Fibroblast of pulmonary artery (primary cell): ENCODE measurements at places on chromosomes 5 and 9.
A peak's percentile ranks its signal among the peaks of the same experiment; 100 is the strongest.

- DNase-seq, result no peak
These were observed 76.7 kb downstream of the EPB41L4A start for GRCh38 chr5:112342389-112342788.

- DNase-seq, result peak; percentile 9
These were observed 34.9 kb upstream of the ACOT12 start for GRCh38 chr5:81428861-81429260.

DNA sequence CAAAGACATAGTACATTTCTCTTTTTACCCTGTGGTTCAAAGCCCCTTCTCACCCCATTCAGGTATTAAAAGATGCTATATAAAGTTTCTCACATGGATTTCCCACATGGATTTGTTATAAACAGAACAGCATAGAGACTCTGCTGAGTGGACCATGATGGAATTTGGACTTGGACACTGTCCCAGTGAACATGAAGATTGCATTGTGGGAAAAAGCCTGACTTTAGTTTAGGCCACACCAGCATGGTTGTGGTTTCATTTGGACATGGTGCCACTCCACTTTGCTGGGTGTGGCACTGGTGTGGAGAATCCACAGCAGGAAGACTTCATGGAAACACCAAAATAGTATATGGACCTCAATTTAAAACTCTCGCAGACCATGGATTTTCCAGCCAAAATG, 124.6 kb downstream of the ARHGAP26 start:
- DNase-seq, result peak; percentile 56

- peak; percentile 85 for DNase-seq
These were observed 240.6 kb downstream of the MARCHF11 start for GRCh38 chr5:15938961-15939360.

DNA sequence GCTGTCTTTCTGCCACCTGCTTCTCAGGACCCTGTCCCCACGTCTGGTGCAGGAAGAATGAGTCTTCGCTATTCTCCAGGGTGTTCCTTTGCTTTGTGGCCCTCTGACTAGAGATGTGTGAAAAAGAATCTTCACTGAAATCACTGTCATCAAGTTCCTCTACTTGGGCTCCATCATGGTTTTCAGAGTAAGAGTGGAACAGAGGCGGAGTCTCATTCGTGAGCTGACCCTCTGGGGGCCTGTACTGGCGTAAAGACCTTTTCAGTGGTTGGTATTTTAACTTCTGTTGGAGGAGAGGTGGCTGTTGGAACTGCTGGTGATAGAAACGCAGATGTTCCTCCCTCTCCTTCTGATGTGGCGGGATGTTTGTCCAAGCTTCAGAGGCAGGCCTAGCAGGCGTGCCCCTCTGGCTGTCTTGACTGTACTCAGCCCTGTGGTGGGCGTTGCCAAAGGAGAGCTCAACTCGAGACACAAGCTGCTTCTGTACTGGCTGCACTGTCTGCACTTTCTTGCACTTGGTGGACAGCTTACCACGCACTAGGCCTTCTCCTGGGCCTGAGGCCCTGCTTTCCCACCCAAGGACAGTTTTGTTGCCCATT, 72.0 kb downstream of the KIF24 start:
- DNase-seq, result no peak

GRCh38 chr5:173785400-173785799, 102.7 kb upstream of the CPEB4 start:
- DNase-seq, result no peak

- DNase-seq, result no peak
These were observed 184.5 kb downstream of the SYK start for GRCh38 chr9:90986161-90986560.

DNA sequence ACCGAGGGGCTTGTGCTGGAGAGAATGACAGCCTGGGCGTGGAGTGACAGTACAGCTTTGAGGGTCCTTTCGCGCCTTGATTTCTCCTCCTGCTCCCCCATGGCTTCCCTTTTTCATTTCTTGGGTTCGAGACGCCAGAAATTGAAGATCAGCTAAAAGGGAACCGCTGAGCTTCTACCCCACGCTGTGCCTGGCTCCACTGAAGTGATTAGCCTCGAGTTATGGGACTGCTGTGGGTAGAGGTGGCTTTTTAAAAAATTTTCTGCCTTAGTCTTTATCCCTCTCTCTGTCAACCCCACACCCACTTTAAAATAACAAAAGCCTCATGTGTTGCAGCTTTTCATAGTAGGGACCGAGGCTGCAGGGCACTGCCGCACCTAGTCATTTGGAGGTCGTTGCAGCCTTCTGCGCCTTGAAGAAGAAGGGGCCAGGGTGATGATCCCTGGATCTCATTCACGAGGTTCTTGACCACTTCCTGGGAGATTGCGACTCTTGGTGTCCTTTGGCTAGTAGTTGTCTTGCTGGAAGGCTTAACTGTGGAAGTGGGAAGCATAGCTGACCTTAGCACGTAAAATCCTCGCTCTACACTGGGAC, 603 bp downstream of the PPIP5K2 start:
- peak; percentile 16 for DNase-seq

- DNase-seq, result no peak
These were observed 5.6 kb upstream of the RNF44 start for GRCh38 chr5:176542596-176543427.

- DNase-seq, result no peak
These were observed 1.9 kb downstream of the FGF1 start for GRCh38 chr5:142683881-142684505.

DNA sequence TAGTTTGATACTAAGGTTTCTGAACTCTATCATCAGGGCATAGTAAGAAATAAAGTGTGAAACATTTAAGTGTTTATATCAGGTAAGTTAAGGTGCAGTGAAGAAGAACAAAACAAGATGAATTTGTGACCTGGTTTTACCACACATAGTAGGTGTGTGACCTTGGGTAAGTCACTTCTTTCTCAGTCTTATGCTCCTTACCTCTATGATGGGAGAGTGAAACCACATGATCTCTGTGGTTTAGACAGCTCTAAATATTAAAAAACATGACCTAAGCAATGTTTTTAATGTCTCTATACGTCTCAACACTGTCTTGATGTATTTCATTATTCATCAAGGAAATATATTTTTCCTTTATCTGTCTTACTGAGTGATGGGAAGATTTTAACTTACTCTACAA, 629.6 kb upstream of the DMAC1 start:
- DNase-seq, result no peak

- peak; percentile 39 for DNase-seq
These were observed 8.7 kb upstream of the TRPC7 start for GRCh38 chr5:136374003-136374402.

DNA sequence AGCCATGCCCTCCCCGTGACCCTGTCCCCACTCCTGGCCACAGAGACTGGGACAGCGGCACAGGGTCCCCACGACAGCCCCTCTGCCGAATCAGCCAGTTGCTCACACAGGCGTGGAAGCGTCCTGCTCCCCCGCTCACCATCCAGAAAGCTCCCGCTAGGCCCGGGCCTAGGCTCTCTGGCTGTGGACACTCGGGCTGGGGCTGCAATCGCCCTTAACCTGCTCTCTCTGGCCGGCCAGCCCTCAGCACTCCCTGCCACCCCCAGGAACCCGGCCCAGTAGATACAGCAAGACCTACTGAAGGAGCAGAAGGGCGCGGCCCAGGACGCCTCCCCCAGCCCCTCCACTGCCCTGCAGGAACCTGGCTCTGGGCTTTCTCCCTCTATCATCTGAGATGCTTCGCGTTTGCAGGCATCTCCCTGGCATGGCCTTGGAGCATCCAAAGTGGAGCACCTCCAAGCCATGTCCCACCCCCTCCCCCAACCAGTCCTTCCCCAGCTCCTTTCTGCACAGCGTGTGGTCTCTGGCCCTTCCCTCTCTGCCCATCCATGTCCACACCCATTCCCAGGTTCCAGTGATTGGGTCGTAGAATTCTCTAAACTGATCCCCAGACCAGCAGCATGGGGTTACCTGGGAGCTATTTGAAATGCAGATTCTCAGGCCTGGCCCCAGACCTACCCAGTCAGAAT, 113.7 kb upstream of the LMX1B start:
- no peak for DNase-seq

DNA sequence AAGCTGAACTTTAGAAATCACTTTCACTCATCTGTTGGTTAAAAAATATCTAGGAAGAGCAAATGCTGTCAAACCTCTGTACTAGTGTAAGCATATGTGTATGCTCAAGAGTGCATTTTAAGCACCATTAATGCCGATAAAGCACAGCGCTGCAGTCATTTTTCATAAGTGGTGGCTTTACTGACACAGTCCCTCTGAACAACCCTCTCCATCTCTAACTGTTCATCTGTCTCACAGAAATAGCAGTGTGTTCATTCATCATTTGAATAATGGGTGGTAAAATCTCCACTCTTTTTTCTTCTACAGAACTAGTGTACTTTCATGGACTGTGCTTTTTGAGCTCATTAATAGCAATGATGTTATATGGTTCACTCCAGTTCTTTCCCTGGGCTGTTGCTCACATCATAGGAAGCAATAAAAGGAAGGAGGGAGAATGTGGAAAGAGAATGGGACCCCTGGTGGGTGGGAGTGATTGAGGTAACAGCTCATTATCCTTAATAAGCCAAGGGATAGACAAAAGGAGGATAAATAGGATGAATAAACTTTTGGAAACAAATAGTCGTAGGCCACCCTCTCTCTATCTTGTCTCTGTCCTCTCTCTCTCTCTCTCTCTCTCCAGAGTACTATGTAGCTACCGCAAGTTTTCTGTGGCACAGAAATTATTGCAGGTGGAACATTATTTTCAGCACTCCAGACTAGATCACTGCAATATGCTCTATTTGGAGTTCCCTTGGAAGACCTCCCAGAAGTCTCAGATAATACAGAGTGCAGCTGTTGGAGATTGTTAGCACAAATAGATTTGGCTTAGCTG, 117.9 kb upstream of the PRDM9 start:
- DNase-seq, result peak; percentile 25

- DNase-seq, result no peak
These were observed 109.0 kb downstream of the DPYSL3 start for GRCh38 chr5:147400881-147401280.

DNA sequence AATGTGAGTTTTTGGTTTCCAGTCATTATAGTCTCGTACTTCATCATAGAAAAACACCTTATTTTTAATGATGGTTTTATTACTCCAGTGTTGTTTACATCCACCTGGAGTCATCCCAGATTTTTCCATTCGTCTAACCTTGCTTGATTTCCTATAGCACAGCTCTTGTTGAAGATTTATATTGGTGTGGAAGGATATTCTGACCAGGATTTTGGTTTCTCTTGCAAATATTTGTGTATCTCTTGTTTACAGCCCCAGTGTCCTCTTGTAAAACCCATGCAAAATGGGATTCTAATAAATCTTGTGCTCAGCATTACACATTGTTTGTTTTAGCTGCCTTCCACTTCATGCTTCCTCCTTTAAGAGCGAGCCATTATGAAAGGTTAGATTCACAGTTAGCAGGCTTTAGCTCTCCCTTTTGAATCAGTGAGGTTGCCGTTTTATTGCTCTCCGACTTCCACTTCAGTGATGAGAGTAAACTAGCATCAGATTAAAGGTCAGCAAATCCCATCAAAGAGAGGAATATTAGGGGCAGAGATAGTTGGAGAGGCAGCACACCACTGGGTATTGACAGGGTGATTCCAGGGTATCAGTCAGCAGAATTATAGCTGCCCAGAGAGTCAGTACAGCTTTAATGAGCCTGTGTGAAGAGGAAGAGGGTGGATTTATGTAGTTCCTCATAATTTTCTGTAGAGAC, 157.1 kb downstream of the PBX3 start:
- DNase-seq, result no peak

DNA sequence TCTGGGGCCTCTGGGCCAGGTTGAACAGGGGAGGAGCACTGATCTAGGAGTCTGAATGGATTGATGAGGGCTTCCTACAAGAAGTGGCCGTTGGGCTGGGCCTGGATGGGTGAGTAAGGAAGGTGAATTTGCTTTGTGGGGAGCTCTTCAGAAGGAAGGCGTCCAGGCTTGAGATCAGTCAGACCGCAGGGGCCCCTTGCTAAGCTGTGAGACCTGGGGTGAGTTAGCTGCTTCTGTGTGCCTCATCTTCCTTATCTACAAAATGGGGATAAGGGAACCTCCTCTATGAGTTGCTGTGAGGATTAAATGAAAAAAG, 1.1 kb upstream of the SYNPO start:
- DNase-seq, result no peak

GRCh38 chr5:104513640-104514072, 951.1 kb upstream of the NUDT12 start:
- DNase-seq, result peak; percentile 18

DNA sequence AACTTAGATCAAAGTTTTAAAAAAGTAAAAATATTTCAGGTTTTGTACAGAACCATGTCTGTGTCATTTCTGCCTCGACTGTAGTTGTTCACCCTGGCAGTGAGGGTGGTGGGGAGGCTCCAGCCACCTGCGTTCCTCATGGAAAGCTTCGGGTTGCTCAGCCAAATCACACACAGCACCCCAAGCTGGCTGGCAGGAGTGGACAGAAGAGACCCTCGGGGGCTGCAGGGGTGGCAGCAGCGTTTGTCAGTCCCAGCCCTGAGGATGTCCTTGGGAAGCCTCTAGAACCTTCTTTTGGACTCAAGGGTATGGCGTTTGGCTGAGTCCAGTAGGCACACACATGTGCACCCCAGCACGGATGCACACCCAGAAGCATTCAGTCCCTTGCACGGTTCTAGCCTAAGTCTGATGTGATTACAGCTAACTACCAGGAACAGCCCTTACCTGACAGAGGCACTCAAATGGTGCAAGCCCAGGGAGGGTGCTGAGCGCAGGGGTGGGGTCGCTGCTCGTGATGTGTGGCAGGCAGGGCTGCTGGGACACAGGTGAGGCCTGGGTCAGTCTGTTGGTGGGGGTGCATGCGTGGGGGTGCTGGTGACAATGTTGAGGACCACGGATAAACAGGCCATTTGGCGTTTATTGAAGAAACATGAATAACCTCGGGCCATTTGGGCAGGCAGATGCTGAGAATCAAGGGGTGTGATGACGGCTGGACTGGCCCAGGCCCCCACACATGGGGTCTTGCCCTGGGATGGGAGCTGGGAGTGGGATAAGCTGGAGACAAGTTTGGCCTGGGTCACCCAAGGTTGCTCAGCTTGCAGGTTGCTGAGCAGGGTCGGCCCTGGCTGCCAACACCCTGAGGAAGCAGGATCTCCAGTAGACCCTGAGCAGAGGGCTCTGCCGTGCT, 103.4 kb downstream of the PHF2 start:
- no peak for DNase-seq

DNA sequence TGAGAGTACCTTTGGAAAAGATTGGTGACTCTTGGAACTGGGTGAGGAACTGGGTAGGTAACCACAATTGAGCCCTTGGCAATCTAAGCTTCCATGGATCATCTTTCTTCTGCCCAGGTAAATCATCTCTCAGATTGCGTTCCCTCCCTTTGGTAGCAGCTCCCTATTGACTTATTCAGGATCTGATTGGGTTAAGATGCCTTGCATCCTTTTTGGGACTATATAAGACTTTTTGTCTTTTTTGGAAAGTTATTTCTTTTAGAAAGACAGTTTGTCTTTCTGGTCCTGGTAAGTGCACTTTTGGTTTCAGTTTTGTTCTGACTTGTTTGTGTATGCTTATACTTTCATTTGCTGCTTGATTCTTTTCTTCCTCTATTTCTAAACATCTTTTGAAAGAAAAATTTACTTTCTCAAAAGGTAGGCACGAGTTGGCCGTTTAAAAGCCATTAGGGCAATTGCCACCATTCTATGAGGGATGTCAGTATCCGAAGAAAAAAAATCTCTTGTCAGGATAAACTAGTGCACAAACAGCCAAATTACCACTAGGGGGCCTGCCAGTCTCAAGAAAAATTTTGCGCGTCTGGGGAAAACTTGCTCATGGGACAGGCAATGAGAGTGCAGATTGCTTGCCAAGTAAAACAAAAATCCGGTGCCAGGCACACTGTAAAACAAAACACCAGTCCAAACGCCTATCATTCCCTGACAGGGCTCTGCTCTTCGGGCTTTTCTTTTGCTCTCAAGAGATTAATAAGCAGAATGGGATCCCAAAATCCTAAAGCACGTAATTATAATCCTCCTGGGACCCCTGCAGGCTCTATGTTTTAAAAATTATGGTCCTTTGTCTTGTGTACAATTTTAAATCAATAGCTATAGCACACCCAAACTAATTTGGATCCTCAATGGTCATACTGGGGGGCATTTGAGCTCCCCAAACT, 12.8 kb downstream of the OR1J1 start:
- DNase-seq, result peak; percentile 95
